Subcutaneous adipose tissue (tissue), 4 donors: ENCODE measurements at places on chromosomes 2 and 18. TPM values are rescaled to one million over a fixed set of nuclear protein-coding genes. Genes with fewer than 3 reads are reported as not detected.

MARCO gene
- 21.7 TPM for total RNA-seq

ST8SIA5 gene
- total RNA-seq: under 0.01 TPM

AGBL5 gene
- 9.2 TPM for total RNA-seq

QPCT gene
- total RNA-seq: 2.4 TPM

KLHL30 gene
- 0.88 TPM for total RNA-seq

RGPD3 gene
- 1.3 TPM for total RNA-seq

HOXD4 gene
- 6.7 TPM for total RNA-seq

MRPL44 gene
- 22.5 TPM for total RNA-seq

DNAJC5G gene
- total RNA-seq: 0.88 TPM

FSHR gene
- total RNA-seq: not detected

CRYBA2 gene
- total RNA-seq: not detected

PFN4 gene
- 1.3 TPM for total RNA-seq

WNT10A gene
- not detected for total RNA-seq
